ENCODE measurements at places on chromosomes 6 and 20. TPM values are rescaled to one million over a fixed set of nuclear protein-coding genes. Genes with fewer than 3 reads are reported as not detected.

GRCh38 chr20:56411759-56412472 lies at the start of gene CASS4:
Gene CASS4 (plus strand): TSS chr20:56412260. CDS start chr20:56412459, 199 bp downstream.
- H3K4me1 ChIP-seq: no peaks in the 10 kb centered on the region
- H3K27me3 ChIP-seq: no peaks in the 10 kb centered on the region

DNA sequence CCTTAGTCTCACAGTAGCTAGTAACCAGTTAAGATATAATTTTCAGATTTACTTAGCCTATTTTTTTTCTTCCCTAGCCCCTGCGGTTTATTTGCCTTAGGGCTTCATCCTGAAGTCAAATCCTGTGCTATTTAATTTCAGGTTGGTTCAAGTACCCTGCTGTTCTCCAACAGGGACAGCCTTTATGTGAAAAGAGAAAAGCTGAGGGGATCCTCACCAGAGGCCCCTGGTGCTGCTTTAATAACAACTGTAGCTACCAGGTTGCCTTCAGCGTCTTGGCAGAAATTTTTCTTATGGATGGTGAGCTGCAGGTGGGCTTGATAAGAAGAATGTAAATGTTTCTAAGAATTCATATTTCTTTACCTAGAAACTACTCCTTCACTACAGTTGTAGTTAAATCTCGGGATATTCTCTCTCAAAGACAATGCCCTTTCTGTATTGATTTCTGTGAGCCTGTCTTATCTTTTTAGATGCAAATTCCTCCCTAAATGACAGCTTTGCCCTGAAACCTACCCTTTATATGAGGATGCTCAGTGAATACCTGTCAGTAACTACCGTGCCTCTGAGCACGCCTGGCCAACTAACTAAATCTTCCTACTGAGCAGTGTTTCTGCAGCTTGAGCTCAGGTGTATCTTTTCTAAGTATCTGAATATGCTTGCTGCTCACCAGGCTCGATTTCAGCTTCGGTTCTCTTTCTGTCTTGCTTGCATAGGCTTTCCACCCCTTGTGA lies 320.5 kb downstream of the MMUT start:
- peaks cover 35% of the 10 kb centered on the region for H3K27me3 ChIP-seq
- no peak for DNase-seq
- no peak overlapping the region for H3K27ac ChIP-seq
- no peak overlapping the region for H3K4me3 ChIP-seq
- H3K36me3 ChIP-seq: no peaks in the 10 kb centered on the region
- no peaks in the 10 kb centered on the region for H3K4me1 ChIP-seq

- H3K36me3 ChIP-seq: peaks cover 29% of the 10 kb centered on the region
- H3K27me3 ChIP-seq: peaks cover 4% of the 10 kb centered on the region
- peak overlapping the region; percentile 89 for H3K27ac ChIP-seq
- H3K4me1 ChIP-seq: peaks cover 45% of the 10 kb centered on the region
Measured at GRCh38 chr6:16130437-16130891, 1.6 kb downstream of the MYLIP start.

DNA sequence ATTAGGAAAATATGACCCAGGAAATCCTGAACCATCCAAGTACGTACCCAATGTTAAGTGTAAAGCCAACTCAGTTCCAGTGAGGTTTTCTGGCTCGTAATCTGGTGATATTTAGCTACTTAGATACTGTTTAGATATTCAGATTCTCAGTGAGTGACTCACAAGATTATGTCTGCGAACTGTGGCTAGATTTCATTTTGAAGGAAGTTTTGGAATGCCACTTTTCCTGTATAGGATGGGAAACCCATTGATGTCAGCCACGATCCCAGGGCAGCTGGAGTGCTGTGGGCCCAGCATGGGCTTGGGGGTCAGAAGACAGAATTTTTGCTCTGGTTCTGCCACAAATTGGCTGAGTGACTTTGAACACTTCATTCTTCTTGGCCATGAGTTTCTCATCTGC lies 76.3 kb downstream of the TMEM170B start:
- peaks cover 60% of the 10 kb centered on the region for H3K4me1 ChIP-seq
- no peak overlapping the region for H3K4me3 ChIP-seq
- H3K36me3 ChIP-seq: no peaks in the 10 kb centered on the region
- no peaks in the 10 kb centered on the region for H3K27me3 ChIP-seq
- peak overlapping the region; percentile 87 for H3K27ac ChIP-seq

NKAIN4 gene
- total RNA-seq: not detected

GPR6 gene
- not detected for total RNA-seq

IBTK gene
- 28.0 TPM for total RNA-seq

EPHA7 gene
- total RNA-seq: 424 TPM

GNMT gene
- 0.97 TPM for total RNA-seq

ECT2L gene
- total RNA-seq: 0.13 TPM
